ENCODE measurements at places on chromosomes 1 and 21.

- no peak for DNase-seq
Observed at GRCh38 chr1:216903382-216903740, 180.1 kb upstream of the ESRRG start.

DNA sequence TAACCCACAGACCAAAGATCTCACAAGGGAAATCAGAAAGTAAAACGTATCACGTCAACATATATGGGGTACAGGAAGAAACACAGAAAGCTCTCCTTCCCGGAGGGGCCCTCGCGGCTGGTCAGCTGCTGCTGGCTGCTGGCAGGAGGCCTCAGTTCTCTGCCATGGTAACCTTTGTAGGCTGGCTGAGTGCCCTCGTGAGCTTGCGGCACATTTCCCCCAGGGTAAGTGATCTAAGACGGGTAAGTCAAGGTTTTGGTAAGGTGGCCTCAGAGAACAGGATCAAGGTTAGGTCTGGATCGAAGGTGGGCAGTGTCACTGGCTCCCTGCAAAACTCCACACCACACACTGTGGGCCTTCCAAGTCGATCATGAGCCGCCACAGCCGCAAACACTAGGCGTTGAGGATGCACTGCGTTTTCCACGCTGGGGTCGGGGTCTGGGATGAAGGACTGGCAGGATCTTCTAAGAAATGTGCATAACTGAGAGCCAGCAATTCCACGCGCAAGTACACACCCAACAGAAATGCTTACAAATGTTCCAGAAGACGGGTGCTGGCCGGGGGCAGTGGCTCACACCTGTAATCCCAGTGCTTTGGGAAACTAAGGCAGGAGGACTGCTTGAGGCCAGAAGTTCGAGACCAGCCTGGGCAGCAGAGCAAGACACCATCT is 33.9 kb downstream of the WDR4 start:
- DNase-seq: no peak

- DNase-seq: no peak
Observed at GRCh38 chr1:191065346-191065745, 587.7 kb upstream of the BRINP3 start.

DNA sequence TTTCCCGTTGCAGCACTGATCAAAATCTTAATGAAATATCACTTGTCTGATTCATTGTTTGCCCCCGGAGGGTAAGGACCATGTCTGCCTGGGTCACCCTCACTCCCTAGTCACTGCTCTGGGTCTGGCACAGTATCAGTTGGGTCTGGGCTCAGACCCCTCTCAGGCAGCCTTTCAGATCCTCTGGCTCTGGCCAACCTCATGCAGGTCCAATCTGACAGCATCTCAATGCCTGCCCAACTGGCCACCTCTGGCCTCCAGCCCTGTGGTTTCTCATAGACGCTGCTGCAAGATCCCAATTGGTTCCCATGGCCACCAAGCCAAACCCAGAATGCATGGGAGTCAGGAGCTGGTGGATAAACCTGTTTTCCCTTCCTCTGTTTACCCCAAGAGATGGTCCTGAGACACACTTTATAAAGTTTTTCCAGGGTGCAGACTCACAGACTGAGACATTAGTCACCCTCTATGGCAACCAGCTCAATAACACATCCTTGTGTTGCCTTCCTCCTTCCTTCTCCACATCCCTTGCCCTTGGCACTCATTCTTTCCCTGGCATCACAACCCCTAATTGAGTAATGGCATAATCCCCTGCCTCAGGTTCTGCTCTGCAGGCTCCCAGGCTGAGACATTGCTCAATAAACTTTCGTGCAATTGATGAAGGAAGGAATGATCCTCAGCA is 199.2 kb downstream of the GRIK3 start:
- no peak for DNase-seq

GRCh38 chr1:88982055-88982454 is 10.4 kb downstream of the KYAT3 start:
- DNase-seq: no peak

DNA sequence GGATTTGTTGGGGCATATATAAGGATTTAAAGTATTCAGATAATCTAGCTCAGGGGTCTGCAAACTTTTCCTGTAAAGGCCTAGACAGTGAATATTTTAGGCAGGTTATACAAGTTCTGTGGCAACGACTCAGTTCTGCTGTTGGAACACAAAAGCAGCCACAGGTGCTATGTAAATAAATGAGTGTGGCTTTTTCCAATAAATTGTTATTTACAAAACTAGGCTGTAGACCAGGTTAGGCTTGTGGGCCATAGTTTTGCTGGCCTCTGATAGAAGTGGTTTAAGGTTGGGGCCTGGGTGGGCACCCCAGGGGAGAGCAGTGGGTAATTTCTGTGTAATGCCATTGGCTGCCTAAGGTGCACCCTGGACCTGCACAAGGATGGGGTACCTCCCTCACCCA is 16.9 kb upstream of the IGFN1 start:
- DNase-seq: no peak

- no peak for DNase-seq
Observed at GRCh38 chr1:47599777-47600176, 161.9 kb downstream of the FOXD2 start.

- DNase-seq: no peak
Observed at GRCh38 chr1:18646091-18646785, 15.6 kb downstream of the PAX7 start.

DNA sequence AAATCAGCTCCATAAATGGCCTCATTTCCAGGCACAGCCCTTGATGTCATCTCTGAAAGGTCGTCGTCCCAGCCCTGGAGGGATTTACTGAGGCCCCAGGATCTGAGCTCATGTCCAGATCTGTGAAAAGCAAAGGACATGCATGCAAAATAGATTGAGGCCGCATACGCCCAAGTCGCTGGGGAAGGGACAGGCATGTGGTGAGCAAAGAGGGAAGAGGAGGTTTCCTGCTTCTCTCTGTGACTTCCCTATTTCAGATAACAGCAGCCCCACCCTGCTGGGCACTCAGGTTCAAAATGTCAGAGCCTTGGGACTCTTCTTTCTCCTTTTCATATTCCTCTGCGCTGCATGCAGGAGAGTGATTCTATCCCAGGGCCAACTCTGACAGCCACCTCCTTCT is 197.2 kb downstream of the ADSS2 start:
- DNase-seq: no peak

- no peak for DNase-seq
Observed at GRCh38 chr1:172278478-172278877, 142.0 kb upstream of the C1orf105 start.

DNA sequence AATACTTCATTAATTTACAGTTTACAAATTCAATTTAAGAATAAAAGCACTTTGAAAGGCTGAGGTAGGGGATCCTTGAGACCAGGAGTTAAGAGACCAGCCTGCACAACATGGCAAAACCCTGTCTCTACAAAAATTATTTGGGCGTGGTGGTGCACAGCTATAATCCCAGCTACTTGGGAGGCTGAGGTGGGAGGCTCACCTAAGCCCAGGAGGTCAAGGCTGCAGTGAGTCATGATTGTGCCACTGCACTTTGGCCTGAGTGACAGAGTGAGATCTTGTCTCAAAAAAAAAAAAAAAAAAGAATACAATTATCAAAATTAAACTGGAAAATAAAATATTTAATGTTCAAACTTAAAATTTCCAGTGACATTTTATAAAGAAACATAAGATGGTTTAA is 72.2 kb downstream of the USP1 start:
- no peak for DNase-seq

DNA sequence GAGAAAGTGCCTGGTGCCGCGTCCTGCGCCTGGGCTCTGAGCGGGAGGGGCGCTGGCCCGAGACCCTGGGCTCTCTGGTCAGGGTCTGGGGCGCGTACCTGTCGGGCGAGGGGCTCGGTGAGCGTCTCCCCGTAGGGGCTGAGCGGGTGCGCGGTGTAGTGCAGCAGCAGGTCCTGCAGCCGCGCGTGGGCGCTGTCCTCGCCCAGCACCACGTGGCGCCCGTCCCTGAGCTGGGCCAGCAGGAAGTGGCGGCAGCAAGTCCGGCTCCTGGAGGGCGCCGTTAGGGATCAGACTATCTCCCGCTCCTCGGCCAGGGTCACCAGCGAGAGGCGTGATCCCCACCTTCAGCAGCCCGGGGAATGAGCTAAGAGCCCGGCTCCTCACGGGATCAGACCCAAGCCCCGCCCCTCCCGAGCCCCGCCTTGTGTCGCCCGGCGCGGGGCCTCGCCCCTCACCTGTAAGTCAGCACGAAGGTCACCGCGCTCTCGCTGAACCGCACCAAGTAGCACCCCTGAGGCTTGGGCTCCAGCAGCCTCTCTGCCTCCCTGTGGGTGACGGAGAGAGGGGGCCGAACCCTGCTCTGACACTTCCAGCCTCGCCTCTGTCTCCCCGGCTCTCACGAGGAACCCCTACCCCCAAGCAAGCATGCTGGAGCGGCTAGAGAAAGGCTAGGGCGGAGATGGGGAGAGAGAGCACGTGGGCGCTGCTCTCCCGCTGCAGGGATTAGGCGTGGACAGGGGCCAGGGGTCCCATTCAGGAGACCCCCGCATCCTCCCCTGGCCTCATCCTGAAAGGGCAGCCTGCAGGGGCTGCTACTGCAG is 2.7 kb downstream of the SH2D2A start:
- DNase-seq: no peak
